ENCODE measurements at places on chromosomes 12 and 14.

GRCh38 chr12:70556179-70556869 is 80.9 kb downstream of the PTPRB start:
- no peak for DNase-seq

DNA sequence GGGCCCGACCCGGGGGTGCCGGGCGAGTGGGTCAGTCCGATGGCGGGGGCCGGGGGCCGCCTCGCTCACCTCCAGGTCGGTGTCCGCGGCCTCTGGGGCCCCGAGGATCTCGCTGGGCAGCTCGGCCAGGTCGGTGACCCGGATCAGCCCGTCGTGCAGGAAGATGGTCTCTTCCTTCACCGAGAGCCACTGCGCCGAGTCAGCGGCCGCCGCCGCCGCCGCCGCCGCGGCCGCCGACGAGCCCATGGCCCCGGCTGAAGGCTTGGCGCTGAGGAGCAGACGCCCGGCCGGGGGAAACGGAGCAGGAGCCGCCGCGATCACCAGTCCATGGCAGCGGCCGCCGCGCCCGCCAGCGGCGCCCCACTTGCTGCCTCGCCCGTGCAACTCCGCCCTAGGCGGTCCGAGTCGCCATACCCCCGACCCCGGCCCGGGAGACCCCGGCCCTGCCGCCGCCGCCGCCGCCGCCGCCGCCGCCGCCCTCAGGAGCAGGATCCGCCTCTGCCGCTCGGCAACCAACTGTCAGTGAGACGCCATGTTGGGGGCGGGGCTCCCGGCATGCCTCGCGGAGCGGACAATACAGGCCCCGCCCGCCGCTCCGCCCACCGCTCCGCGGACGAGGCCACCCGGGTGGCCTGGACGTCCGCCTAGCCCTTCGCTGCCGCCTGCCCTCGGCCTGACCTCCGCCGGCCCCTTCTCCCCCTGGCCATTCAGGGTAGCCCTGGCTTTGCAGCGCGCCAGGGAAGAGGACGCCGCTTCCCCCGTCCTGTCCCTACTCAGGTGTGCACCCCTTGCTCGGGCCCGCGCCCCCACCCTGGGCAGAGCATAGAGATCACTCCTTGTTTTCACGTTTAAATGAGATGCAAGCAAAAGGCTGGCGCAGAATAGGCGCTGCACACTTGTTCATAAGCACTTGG is at the start of gene HECTD4:
Gene HECTD4, minus strand, starts transcription at position 549 of the 914 bp plus-strand sequence. Its CDS starts 303 bp downstream, at position 246.
- DNase-seq = peak; percentile 96

GRCh38 chr12:118409834-118410233 is 33.5 kb downstream of the SUDS3 start:
- no peak for DNase-seq

DNA sequence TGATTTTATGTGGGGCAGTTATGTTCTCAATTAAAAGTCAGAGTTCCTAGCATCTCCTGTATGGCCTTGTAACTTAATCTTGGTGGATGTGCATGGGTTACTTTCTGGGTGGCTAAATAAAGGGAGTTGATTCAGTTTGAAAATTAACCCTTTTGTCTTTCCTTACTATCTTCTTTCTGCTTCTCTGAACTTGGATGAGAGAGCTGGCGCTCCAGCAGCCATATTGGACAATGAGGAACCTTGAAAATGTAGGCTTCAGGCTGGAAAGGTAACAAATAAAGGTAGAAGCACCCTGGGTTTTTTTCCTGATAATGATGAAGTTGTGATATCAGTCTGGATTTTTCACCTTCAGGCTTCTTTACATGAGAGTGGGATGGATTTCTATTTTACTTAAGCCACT is 714.1 kb upstream of the TMEM132C start:
- DNase-seq = no peak

DNA sequence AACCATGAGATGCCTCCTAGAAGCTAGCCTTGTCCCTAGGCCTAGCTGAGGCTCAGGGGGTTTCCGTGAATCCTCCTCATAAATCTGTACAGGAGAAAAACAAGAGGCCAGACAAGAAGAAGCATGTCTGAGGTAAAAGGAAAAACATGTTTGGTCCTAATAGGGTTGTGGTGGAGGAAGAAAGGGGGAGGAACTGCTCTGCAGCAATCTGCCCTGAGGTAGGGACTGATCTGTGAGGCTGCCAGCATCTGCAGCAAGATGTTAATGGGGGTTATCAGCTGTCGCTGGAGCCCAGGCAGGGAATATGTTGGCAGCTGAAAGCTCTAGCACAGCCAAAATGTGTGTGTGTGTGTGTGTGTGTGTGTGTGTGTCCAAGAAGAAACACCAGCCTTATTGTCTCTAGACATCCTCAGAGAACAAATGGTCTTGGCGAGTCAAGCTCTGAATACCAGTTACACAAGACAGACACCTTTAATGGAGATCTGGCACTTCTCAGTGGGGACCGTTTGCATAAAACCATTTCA is 218.5 kb downstream of the NUAK1 start:
- DNase-seq = no peak

GRCh38 chr12:48413388-48413787 is 59.0 kb upstream of the ANP32D start:
- DNase-seq = no peak

GRCh38 chr12:27338473-27338872 is 5.8 kb downstream of the BMAL2 start:
- DNase-seq = no peak

GRCh38 chr14:93320489-93320888 is 12.3 kb downstream of the BTBD7 start:
- no peak for DNase-seq

DNA sequence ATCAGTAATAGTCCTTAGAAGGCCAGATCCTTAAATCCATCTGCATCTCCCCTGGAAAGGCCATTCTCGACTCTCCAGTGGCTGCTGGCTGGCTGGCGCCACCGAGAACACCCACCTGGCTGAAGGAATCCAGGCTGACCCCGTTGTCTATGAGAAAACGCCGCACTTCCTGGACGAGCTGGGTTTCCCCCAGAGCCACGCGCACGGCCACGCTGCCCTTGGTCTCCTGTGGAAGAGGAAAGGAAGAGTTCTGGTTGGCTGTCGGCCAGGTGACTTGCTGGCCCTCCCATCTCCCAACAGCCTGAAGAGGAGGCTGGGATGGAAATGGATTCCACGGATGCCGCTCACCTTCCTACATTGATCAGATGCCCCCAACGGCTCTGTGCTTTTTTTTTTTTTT is 23.9 kb downstream of the RBM19 start:
- DNase-seq = no peak

GRCh38 chr12:93860668-93861373 is 183.6 kb downstream of the CRADD start:
- DNase-seq = no peak

GRCh38 chr12:50201987-50202521 is 34.9 kb upstream of the CERS5 start:
- peak; percentile 36 for DNase-seq

- no peak for DNase-seq
These were observed 1.3 kb downstream of the NINJ2 start for GRCh38 chr12:661720-662486.

- DNase-seq = no peak
These were observed 424.0 kb downstream of the ZFP36L1 start for GRCh38 chr14:68368850-68369249.

- peak; percentile 59 for DNase-seq
These were observed 1.7 kb downstream of the AJUBA start for GRCh38 chr14:22980672-22981089.

DNA sequence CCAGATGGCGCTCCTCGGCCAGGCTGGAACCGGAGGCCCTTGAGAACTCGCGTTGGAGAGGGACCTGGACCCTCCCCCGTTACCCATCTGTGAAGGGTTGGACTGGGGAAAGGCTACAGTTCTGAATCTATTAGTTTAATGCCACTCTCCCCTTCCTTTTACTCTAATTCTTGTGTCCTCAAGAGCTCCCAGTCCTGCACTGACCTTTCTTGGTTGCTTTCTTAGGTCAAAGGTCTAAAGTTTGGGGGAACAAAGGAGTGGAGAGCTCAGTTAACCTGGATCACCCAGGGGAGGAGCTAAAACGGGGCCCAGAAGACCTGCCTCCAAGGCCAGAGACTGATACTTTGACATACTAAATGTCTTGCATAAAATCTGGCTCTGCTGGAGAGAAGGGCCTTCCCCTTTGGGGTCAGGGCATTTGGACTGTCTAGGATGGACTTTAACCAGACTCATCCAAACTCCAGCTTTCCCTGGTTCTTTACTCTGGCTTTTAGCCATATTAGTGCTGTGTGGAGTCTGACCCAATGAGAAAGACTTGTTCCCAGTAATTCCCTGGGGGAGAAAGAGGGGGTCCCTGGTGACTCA is 923 bp upstream of the MLF2 start:
- no peak for DNase-seq
